Psoas muscle (tissue), 8 donors: ENCODE measurements at places on chromosomes 12 and 14. TPM values are rescaled to one million over a fixed set of nuclear protein-coding genes. Genes with fewer than 3 reads are reported as not detected.

DNA sequence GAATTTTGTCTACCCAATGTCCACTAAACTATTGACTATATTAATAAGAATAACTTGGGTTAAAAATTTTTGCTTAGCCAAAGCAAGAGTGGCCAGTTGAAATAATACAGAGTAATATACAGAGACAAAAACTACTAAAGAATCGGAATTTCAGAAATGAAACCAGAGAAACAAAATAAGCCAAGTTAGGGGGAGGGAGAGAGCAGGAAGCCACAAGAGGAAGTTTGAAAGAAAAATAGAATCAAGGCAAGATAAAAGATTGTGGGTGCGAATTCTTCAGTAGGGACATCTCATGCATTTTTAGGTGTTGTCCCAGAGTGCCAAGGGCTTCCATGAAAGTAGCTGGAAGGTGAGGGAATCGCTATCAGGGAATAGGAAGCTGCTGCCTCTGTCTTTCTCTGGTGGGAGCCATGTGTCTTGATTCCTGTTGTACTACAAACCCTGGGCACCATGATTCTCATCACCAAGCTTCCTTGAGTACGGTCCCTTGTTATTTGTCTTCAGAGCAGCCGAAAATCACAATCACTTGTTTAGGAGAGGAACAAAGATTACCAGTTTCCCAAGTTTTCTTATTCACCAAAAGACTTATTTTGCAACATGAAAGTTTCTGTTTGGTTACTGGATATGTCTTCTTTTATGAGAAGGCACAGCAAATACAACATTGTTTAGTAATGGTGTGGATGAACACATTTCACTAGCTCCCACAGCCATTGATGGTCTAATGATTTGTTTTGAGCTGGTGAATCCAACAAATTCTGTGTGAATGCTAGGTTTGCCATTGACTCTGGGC is 16.7 kb downstream of the NEUROD4 start:
- DNase-seq, result no peak

GRCh38 chr14:103480595-103480994 is 42.0 kb downstream of the CKB start:
- DNase-seq, result no peak

Gene SLC22A17
- total RNA-seq, result 6.3 TPM

- no peak for DNase-seq
These were observed 9.2 kb downstream of the HIP1R start for GRCh38 chr12:122844366-122844971.

DNA sequence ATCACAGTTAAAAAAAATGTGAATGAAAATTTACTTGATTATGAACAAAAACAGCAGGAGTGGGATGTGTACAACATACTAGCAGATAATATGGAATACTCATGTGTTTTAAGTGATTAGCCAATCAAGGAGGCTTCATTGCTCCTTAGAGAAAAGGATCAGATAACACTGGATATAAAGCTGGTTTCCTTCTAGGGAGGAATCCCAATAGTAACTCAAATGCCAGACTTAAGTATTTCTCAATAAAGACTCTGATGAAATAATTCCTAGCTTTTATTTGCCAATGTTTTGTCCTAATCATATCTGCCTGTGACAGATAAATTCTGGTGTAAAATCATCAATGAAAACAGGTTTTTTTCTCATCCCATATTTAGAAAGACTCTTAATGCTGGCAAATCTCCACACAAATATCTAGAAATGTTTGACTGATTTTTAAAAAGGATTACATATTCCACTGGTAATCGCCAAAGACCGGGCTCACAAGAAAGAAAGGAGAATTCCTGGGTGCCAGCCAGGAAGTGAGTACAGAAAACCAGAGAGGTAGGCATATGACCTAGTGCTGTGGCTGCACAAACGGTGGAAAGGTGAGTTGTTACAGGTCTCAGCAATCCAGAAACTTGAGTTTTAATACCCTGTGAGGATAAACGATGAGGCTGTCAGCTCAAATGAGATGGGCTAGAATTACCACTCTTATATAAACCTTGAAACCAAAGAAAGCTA is 108.6 kb upstream of the TTC7B start:
- DNase-seq, result no peak

Gene SELPLG
- 2.3 TPM for total RNA-seq

Gene TMEM260
- 4.5 TPM for total RNA-seq

- DNase-seq, result peak; percentile 10
These were observed 36.2 kb downstream of the DLK1 start for GRCh38 chr14:100762901-100763300.

Gene GPRC5A
- total RNA-seq, result 0.30 TPM

Gene PGF
- 8.4 TPM for total RNA-seq

- no peak for DNase-seq
These were observed 224.7 kb downstream of the PIK3C2G start for GRCh38 chr12:18486036-18486435.

- DNase-seq, result no peak
These were observed 747 bp downstream of the HSPB8 start for GRCh38 chr12:119179335-119180021.

Gene KIF26A
- total RNA-seq, result 2.0 TPM

GRCh38 chr12:54189198-54189539 is 384 bp upstream of the SMUG1 start:
- DNase-seq, result no peak

DNA sequence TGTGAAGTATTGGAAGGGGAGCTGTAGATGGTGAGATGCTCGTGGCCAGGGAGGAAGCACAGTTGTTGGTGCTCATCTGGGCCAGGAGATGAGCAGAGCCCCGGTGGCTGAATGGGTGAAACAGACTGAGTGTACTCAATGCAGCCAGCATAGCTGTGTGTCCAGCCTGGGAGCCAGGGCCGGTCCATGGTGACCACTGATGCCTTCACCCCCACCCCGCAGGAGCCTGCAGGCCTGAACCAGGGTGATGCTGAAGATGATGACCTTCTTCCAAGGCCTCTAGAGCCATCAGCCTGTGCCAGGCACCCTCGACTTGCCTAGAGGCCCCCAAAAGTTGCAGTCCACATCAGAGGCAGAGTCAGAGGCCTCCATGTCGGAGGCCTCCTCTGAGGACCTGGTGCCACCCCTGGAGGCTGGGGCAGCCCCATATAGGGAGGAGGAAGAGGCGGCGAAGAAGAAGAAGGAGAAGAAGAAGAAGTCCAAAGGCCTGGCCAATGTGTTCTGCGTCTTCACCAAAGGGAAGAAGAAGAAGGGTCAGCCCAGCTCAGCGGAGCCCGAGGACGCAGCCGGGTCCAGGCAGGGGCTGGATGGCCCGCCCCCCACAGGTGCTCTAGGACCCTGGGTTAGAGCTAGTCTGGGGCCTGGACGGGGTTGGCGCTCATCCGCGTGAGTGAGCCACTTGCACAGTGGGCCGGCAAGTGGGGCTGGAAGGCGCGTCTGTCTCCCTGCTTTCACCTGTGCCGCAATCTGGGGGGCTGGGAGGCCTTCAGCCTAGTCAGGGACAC is 3.0 kb downstream of the TNFAIP2 start:
- peak; percentile 46 for DNase-seq

GRCh38 chr12:118958520-118958919 is 22.8 kb upstream of the SRRM4 start:
- DNase-seq, result no peak

Gene BAG5
- total RNA-seq, result 29.5 TPM

DNA sequence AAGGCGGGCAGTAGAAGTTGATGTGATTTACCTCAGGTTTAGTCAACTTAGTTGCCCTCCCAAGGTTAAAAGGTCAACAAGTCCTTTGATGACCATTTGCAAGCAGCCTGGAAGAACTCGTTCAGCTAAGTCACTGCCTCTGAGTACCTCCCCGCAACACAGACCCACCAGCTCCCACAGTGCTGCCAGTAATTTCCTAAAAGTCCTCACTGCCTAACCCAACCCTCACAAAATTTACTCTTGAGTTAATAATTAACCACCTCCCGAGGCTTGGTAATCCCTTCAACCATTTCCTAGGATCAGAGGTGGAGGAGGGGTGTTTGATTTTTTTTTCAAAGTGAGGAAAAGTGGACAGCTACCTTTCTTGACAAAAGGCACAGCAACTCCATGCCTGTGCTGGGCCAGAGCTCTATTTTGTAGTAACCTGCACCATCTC is 55.8 kb downstream of the MAP3K9 start:
- no peak for DNase-seq

DNA sequence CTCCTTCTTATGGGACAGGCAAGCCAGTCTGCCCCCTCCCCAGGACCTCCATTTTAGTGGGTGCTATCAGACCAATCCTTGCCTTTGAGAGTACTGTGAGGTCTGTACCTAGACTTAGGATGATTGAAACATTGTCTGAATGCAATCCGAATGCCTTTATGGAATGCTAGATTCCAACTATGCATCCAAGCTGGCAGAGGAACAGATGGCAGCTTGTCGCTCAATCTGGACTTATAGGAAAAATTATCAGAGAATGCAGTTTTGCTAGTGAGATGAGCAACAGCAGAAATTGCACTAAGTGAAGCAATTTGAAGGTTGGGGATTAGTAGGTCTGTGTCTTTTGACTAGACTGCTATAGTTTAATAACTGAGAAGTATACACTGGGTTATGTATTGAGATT is 109.1 kb downstream of the DYRK2 start:
- DNase-seq, result no peak

Gene PLEK2
- total RNA-seq, result not detected

DNA sequence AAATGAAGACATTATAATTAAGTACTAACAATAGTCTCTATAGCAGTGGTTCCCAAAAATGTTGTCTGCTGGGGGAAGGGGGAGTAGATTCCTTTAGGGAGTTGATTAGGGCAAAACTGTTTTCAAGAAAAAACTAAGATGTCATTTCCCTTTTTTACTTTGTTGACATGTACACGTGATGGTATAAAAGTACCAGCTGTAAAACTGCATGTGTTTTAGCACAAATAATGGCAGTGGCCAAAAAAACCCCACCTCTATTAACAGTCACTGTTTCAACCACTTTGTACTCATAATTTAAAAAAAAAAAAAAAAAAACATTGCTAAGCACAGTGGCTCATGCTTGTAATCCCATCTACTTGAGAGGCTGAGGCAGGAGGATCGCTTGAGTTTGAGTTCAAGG is 61.7 kb downstream of the PPP1R12A start:
- DNase-seq, result no peak

DNA sequence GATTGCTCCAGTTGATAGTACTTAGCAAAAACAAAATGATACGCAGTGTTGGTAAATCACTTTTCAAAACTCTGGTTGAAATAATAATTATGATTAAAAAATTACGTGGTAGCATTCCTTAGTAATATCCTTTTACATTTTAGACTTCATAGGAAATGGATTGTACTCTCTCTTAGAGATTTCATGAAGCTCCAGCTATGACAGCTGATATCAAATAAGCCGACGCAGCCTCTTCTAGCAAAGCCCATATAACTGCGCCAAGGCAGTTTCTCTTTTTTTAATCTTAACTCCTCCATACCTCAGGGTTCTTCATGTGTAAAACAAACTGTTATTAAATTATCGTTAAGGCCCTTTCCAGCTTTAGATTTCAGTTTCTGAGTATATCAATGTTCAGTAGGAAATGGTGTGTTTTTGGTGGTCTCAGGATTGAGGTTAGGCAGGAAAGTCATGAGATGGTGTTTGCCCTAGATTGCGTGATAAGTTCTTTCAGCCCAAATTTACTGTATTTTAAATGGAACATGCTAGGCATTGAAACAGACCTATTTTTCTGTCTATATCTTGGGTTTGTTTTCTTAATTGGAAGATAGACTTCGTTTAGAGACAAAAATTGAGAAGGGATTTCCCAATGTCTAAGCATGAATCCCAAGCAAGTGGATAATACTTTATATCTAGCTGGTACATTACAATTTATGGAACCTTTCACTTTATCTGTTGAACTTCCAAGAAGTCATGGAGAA is 902 bp upstream of the CFL2 start:
- no peak for DNase-seq

Gene PCED1B
- 0.50 TPM for total RNA-seq

- no peak for DNase-seq
These were observed 786 bp downstream of the RHEBL1 start for GRCh38 chr12:49068879-49069506.

DNA sequence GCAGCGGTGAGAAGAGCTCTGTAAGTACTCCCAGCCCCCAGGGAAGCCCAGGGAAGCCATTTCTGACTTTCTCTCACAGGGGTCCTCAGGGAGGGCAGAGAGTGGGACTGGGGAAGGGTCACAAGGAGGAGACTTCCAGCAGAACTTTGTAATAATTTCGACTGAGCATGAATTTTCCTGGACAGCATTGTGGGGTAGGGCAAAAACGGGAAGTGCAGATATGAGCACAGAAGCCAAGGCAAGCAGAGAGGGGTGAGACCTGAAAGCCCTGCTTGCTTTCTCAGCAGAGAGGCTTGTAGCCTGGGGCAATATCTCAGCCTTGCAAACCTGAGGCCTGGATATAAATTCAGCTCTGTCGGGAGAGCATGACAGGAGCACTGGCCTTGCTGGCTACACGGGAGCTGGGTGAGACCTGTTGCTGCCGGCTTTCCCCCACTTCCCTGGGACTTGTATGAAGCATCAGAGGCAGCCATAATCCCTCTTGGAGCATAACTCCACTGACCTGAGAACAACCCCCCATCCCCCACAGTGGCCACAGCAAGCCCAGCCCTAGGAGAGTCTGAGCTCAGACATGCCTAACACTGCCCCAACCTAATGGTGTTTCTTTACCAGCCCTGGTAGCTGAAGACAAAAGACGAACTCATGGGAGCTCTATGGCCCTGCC is 9.8 kb upstream of the IQSEC3 start:
- no peak for DNase-seq

GRCh38 chr12:62268956-62269355 is 8.8 kb downstream of the USP15 start:
- no peak for DNase-seq

- no peak for DNase-seq
These were observed 75.5 kb downstream of the BORCS5 start for GRCh38 chr12:12432364-12432763.

Gene ZNF385A
- 85.8 TPM for total RNA-seq

GRCh38 chr14:20400965-20401593 is 12.2 kb downstream of the TEP1 start:
- no peak for DNase-seq
